ENCODE measurements at places on chromosomes 13 and 19. TPM values are rescaled to one million over a fixed set of nuclear protein-coding genes. Genes with fewer than 3 reads are reported as not detected.
A peak's percentile ranks its signal among the peaks of the same experiment; 100 is the strongest.

GRCh38 chr19:23394511-23394910 is 760 bp downstream of the ZNF91 start:
- DNase-seq, result peak; percentile 60

GRCh38 chr19:33445442-33446329 is 72.2 kb downstream of the CEBPG start:
- DNase-seq, result no peak

GRCh38 chr19:55146078-55146704 is 2.8 kb downstream of the TNNT1 start:
- no peak for DNase-seq

- DNase-seq, result no peak
These were observed 27.4 kb downstream of the GRIK5 start for GRCh38 chr19:42042455-42043170.

DNA sequence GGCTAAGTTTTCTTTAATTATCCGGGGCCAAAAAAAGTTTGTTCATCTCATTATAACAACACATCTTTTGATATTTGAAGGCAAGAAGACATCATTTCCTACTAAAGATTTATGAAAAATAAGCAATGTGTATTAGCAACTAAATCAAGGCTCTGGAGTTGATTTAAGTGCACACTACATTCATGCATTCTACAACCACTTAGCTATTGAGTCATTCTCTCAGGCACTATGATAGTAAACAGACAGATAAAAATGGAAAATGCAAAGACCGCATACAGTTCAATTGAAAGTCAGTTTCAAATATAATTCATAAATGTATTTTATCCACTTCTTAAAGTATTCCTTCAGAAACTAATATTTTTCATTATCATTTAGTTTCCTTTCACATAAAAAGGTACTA is 1395.2 kb downstream of the PCDH9 start:
- no peak for DNase-seq

Gene CEACAM3
- 0.36 TPM for polyA plus RNA-seq

GRCh38 chr13:30998136-30999088 is 66.0 kb downstream of the TEX26 start:
- DNase-seq, result peak; percentile 16

DNA sequence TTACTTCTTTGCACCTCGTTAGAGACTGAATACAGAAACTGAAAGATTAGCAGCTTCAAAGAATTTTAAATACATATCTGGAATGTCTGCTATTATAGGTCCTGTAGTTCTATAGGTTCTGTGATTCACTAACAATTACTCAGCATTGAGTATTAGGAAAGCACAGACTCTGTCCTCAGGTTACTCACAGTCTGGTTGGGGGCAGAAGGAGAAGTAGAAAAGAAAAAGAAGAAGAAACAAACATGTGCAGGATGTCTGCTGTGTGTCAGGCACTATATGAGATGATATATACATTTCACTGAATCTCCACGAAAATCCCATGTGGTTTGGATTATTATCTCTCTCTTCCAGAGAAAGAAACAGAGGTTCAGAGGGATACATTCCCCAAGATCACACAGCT is 40.1 kb downstream of the SERTM1 start:
- DNase-seq, result no peak

DNA sequence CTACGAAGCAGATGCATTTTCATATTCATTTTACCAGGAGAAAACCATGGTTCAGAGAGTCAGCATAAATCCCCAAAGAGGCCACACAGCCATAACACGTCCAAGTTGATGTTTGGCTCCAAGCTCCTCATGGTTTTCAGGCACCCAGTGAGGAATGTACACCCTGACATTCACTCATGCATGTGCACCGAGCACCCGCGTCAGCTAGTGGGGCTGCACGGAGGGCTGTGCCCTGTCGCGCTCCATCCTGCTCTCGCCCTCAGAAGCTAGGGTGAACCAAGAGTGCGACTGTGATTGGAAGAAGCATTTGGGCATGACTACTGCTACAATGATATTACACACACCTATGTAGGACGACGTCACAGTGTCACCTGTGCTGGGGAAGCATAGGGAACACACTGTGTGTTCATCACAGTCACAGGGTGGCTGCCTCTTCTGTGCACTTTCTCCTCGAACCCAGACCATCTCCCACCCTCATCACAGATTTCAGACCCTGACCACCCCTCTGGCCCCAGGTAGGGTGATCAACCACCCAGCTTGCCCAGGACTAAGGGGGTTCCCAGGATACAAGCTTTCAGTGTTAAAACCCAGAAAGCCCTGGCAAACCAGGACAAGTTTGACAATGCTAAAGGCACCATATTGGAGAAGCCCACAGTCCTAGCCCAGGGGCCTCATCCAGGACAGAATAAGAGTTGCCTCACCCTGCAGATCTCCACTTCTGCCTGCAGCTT is 148.6 kb upstream of the ZNF507 start:
- no peak for DNase-seq

DNA sequence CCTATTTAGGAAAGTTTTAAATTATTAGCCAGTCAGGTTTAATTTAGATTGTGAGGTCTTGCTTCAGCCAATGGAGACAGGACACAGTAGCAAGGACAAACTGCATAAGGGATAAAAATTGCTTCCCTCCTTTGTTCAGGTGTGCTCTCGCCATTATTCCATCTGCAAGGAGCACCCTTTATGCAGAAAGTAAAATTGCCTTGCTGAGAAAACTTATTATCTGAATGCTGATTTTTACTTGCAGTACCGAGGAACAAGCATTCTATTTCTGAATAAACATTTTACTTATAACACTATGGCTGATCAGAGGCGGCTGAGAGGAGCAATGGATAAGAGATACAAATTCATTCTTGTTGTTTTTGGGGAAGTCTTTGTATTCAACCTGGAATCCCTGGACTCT is 8.0 kb downstream of the CYP4F22 start:
- no peak for DNase-seq

DNA sequence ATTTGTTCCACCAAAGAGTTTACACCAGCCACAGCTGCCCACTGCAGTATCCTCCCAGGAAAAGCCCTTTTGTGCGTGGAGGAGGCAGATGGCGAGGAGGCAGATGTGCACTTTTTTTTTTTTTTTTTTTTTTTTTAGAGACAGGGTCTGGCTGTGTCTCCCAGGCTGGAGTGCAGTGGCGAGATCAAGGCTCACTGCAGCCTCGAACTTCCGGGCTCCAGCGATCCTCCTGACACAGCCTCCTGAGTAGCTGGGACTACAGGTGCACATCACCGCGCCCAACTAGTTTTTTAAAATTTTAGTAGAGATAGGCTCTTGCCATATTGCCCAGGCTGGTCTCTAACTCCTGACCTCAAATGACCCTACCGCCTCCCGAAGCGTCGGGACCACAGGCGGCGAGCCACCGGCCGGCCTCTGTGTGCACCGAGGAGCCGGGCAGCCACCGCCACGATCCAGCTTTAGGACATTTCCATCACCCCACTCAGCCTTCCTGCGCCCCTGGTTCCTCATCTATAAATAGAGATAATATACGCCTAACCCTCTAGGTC is 563 bp upstream of the PDCD5 start:
- no peak for DNase-seq

Gene CD70
- not detected for polyA plus RNA-seq

DNA sequence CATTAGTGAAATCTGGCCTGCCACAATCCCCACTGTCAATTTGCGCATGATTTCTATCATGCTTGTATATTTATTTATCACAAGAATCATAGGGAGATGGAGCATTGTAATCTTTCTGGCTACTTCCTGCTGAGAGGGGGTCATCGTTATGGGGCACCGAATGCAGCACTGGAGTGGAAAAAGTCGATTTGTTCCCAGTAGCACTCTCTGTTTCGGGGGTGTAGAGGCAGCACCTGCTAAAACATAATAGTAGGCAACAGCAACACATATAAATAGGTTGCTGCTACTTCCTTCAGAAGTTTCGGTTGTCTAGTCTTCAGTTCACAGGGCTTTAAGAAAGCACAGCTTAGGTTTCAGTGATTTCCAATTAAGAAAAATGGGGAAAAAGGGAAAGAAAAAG is 23.4 kb upstream of the CEACAM21 start:
- DNase-seq, result no peak

Gene MAP4K1
- 3.7 TPM for polyA plus RNA-seq

GRCh38 chr13:73138276-73138637 is 79.5 kb downstream of the KLF5 start:
- DNase-seq, result no peak

- DNase-seq, result no peak
These were observed 166.6 kb downstream of the KLF12 start for GRCh38 chr13:73967397-73968165.

- no peak for DNase-seq
These were observed 8.1 kb downstream of the ATG4D start for GRCh38 chr19:10551698-10552301.

DNA sequence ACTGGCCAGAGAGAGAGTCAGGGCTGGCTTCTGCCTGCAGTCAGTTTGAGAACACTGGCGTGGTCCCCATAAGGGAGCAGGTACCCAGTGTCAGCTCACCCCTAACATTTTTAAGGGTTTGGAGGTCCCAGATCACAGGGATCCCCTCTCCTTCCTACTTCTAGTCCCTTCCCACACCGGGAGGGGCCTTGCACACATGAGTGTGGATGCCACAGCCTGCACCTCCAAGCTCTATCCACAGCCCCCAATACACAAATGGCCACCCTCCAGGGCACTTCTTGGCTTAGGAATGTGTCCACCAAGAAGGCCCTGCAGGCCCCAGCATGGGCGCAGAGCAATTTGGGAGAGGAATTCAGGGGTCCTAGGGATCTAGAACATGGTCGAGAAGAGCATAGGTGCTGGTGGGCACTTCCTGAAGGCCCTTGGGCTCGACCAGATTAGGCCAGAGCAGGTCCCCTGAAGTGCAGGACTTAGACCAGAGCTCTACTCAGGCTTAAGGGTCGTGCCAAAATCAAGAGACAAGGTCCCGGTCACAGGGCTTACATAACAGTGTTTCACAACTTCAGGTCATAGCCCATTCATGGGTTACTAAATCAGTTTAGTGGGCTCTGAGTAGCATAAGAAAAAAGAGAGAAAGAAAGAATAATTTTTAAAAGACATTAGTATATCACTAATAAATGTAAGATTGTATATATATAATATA is 16.0 kb downstream of the FXYD5 start:
- no peak for DNase-seq

GRCh38 chr13:46964789-46965527 is 68.1 kb upstream of the HTR2A start:
- no peak for DNase-seq

- DNase-seq, result no peak
These were observed 338 bp downstream of the RGCC start for GRCh38 chr13:41457589-41458186.

DNA sequence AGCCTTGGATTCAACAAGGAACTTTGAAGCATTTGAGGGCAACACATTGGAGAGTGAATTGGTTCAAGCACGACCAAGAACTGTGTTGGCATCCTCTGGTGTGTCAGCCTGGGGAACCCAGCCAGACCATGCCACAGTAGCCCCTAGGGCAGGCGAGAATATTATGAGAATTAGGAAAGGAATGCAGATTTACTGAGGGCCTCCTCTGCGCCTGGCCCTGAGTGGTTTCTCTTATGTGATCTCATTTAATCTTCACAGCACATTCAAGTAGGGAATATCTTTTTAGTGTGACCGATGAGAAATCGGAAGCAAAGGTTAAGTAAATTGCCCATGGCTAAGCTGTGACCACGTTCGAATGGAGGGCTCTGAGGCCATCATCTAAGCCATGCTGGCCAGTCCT is 15.3 kb upstream of the ERICH6B start:
- DNase-seq, result no peak

Gene TPTE2
- polyA plus RNA-seq, result 0.06 TPM

GRCh38 chr19:46385636-46386035 is 27.7 kb downstream of the CCDC8 start:
- DNase-seq, result no peak

GRCh38 chr13:40160618-40161350 is 505.3 kb downstream of the COG6 start:
- no peak for DNase-seq

DNA sequence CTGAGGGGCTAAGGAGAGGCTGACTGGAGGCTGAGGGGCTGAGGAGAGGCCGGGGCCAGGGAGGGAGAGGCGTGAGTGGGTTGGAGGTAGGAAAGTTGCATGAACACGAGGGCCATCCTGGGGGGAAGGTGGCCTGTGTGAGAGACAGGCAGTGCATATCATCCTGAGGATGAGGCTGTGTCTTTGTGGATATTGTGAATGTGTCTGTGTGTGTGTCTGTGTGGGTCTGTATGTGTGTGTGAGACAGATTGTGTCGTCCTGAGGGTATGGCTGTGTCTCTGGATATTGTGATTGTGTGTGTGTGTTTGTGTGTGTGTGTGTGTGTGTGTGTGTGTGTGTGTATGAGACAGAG is 422 bp downstream of the ZNF71 start:
- no peak for DNase-seq

Gene IGFL3
- polyA plus RNA-seq, result not detected

DNA sequence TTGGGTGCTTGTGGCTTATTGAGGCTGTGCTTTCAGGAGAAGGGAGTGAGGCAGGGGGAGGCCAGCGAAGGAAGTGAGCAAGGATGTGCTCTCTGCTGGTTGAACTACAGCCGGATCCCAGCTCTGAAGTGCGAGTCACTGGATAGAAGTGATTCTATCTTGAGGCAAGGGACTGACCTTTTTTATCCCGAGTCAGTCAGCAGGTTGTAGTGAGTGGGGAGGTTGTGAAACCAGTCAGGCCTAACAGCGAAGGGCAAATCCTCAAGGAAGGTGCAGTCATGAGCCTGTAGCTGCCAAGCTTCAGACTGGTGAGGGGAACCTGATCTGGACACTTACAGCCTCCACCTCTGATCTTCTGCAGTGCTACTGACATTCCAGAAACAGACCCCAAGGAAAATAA is 18.6 kb downstream of the SCEL start:
- DNase-seq, result no peak

- DNase-seq, result no peak
These were observed 2.7 kb upstream of the CAPS start for GRCh38 chr19:5911366-5911765.

DNA sequence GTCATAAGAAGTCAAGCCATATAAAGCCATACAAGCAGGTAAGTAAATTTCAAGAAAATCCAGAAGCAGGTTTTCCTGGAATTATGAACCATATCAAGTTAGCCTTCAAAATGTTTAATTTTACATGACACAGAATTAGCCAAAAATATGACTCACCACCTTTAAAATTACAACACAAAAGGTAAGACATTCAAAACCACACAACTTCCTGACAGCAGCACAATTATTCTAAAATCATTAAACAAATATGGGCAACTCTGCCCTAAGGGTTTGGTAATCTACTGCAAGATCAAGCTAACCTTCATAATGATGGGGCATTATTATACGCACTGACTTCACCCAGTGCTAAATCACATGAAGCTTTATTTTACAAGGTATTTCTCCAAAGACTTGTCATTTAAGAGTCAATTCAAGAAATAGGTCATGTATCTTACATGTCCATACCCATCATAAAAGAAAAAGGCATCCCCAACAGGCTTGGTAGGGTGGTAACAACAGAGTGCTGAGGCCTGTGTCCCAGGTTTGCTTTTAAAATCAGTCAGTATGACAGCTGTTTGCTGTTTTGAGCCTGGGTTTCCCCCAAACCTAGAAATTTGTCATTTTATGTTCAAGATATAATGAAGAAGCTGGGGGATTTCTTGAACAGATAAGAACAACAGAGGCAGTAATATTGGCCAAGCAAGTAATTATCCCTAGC is 15.2 kb downstream of the RCBTB1 start:
- no peak for DNase-seq

- peak; percentile 64 for DNase-seq
These were observed 7.1 kb upstream of the S1PR2 start for GRCh38 chr19:10238172-10238783.

- no peak for DNase-seq
These were observed 12.1 kb downstream of the ONECUT3 start for GRCh38 chr19:1765232-1765903.

Gene BRSK1
- polyA plus RNA-seq, result 9.7 TPM

Gene PPP1R15A
- polyA plus RNA-seq, result 80.5 TPM

- no peak for DNase-seq
These were observed 4.2 kb downstream of the NCLN start for GRCh38 chr19:3189702-3190469.

Gene ZNF816
- polyA plus RNA-seq, result 14.5 TPM

Measured in large intestine (tissue), 12 donors.